ENCODE measurements at places on chromosomes 6 and 20. TPM values are rescaled to one million over a fixed set of nuclear protein-coding genes. Genes with fewer than 3 reads are reported as not detected.

- no peaks in the 10 kb centered on the region for H3K27me3 ChIP-seq
- H3K27ac ChIP-seq, result no peak overlapping the region
- no peak for DNase-seq
Measured at GRCh38 chr20:14148042-14148441, 152.7 kb downstream of the MACROD2 start.

DNA sequence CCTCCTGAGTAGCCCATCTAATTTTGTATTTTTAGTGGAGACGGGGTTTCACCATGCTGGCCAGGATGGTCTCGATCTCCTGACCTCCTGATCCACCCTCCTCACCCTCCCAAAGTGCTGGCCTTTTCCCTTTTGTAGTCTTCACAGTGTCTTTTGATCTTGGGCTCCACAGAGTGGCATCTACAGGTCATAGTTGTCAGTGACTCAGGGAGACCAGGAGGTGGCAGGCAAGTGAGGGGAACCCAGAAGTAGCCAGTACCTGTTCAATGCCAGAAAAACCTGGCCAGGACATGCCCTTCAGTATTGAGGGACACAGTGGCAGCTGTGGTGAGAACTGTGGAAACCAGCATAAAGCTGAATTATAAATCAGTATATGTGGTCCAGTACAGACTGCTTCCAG lies 19.6 kb downstream of the RPP21 start:
- no peaks in the 10 kb centered on the region for H3K4me1 ChIP-seq
- DNase-seq, result no peak
- no peak overlapping the region for H3K27ac ChIP-seq
- H3K27me3 ChIP-seq, result peaks cover 82% of the 10 kb centered on the region
- no peak overlapping the region for H3K4me3 ChIP-seq
- no peaks in the 10 kb centered on the region for H3K36me3 ChIP-seq

GRCh38 chr20:56359212-56360132 lies 698 bp downstream of the FAM210B start:
- H3K27ac ChIP-seq, result no peak overlapping the region
- no peaks in the 10 kb centered on the region for H3K36me3 ChIP-seq
- H3K4me3 ChIP-seq, result peak overlapping the region; percentile 77
- peaks cover 12% of the 10 kb centered on the region for H3K4me1 ChIP-seq

DNA sequence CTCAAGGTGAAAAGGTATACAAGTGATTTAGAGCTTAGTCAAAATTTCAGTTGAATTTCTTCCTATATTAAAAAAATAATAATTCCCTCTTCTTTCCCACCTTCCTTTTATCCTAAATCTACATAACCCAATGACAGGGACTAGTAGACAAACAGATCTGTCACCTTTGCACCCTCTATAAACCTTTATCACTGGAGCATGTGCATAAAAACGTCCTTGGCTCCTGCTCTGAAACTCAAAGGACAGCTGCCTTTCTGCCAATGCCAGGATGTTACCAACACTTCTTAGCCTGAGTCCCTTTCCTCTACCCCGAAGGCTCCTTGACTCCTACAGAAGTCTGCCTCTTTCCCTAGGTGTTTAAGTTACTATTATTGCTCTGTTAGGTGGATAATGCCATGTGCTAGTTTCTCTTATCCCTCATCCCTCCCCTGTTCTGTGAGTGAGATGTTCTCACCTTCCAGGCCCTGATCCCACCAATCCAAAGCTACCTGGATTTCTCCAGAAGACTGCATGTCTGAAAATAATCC lies 4.3 kb downstream of the CLVS2 start:
- H3K27me3 ChIP-seq, result peaks cover 26% of the 10 kb centered on the region
- H3K27ac ChIP-seq, result no peak overlapping the region
- H3K4me1 ChIP-seq, result no peaks in the 10 kb centered on the region
- peaks cover 1% of the 10 kb centered on the region for H3K36me3 ChIP-seq

DNA sequence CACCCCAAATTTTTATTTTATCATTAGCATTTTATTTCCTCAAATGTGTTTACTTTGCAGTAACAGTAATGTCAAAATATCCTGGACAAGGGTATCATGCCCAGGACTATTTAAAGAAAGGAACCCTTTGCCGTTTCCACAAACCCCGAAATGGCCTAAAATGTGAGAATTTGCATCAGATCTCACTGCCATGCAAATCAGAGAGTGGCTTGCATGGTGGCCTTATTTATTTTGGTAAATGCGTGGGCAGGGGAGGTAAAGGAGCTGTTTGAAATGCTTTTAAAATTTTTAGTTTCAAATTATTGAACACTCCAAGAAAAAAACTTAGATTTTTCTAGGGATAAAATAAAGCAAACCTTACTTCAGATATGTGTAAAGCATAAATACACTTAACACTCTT lies 43.8 kb downstream of the ADAT2 start:
- H3K4me3 ChIP-seq, result no peak overlapping the region
- H3K4me1 ChIP-seq, result no peaks in the 10 kb centered on the region
- DNase-seq, result no peak
- no peak overlapping the region for H3K27ac ChIP-seq
- peaks cover 9% of the 10 kb centered on the region for H3K27me3 ChIP-seq

- DNase-seq, result no peak
- no peak overlapping the region for H3K4me3 ChIP-seq
- no peaks in the 10 kb centered on the region for H3K4me1 ChIP-seq
- H3K36me3 ChIP-seq, result no peaks in the 10 kb centered on the region
- peaks cover 26% of the 10 kb centered on the region for H3K27me3 ChIP-seq
- no peak overlapping the region for H3K27ac ChIP-seq
Measured at GRCh38 chr6:136016228-136017225, 165.0 kb downstream of the PDE7B start.

DNA sequence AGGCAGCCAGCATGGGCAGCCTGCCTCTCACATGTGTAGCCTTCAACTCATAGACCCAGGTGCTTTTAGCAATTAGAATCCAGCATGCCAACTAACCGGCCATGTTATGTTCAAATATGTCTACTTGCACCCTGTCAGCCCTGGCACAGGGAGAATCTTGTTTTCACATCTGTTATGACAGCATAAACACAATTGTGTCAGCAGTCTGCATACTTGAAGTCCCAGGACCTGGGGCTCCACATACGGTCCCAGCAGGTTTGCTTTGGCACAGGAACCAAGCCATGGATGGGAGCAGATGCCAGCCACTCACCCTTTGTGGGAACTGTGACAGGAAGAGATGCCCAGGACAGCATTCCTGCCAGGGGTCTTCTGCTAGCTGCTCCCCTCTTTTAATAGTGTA lies 67.2 kb upstream of the SYNDIG1 start:
- no peak for DNase-seq
- peaks cover 8% of the 10 kb centered on the region for H3K27me3 ChIP-seq
- H3K4me3 ChIP-seq, result no peak overlapping the region

DNA sequence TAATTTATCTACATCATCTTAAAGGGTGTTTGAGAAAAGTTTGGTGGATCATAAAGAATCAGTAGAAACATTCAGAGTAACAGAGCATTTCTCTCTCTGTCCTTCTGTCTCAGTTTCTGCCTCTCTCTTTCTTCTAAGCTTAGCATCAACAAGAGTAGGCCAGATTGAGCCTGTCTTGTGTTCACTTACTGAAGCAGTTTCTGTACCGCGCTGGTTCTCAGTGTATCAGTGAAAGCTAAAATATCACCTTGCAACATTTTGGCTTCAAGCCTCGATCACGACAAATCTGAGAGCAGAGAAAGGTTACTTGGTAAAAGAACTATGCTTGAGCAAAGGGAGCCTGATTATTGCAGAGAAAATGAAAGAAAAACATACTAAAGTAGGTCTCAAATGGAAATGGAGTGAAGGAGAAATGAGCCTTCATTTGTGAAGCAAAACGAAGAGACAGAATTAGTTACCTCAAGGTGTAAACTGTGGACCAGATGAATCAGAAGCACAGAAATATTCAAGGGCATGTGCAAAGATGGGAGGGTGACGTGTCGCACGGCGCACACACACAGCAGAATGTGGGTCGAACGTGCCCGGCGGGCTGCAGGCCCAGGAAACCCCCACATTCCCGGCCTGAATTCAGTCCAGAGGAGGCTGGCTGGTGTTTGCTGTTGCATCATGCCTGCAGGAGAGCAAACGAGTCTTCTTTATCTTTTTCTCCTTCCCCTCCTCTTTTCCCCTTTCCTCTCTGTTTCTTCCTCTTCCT lies 509.3 kb downstream of the QKI start:
- no peaks in the 10 kb centered on the region for H3K4me1 ChIP-seq
- no peaks in the 10 kb centered on the region for H3K36me3 ChIP-seq
- peaks cover 2% of the 10 kb centered on the region for H3K27me3 ChIP-seq

GRCh38 chr6:163137398-163137881 lies 277.1 kb upstream of the QKI start:
- no peak overlapping the region for H3K4me3 ChIP-seq
- H3K27me3 ChIP-seq, result no peaks in the 10 kb centered on the region
- no peak for DNase-seq
- H3K27ac ChIP-seq, result no peak overlapping the region
- H3K4me1 ChIP-seq, result no peaks in the 10 kb centered on the region

- no peak overlapping the region for H3K4me3 ChIP-seq
- H3K4me1 ChIP-seq, result no peaks in the 10 kb centered on the region
- peaks cover 59% of the 10 kb centered on the region for H3K36me3 ChIP-seq
- no peak for DNase-seq
Measured at GRCh38 chr20:46375771-46376170, 30.6 kb downstream of the ELMO2 start.

DNA sequence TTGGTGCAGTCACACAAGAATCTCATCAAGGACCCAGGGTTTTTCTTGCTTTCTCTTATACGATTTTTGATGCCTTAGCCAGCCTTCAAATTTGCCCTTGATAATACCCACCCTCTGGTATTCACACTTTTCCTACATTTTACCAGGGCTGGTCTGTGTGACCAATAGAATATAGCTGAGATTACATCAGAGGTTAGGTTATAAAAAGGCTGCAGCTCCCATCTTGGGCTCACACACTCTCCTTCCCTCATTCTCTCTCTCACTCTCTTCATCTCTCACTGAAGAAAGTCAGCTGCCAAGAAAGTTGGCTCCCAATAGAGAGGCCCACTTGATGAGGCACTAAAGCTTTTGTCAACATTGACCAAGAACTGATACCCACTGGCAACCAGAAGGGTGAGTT lies 4.1 kb upstream of the PNPLA1 start:
- peaks cover 14% of the 10 kb centered on the region for H3K27me3 ChIP-seq
- H3K27ac ChIP-seq, result no peak overlapping the region
- no peak for DNase-seq
- no peaks in the 10 kb centered on the region for H3K36me3 ChIP-seq
- no peak overlapping the region for H3K4me3 ChIP-seq
- H3K4me1 ChIP-seq, result no peaks in the 10 kb centered on the region

- H3K27ac ChIP-seq, result no peak overlapping the region
- peaks cover 3% of the 10 kb centered on the region for H3K36me3 ChIP-seq
- no peak for DNase-seq
- no peak overlapping the region for H3K4me3 ChIP-seq
- H3K27me3 ChIP-seq, result peaks cover 2% of the 10 kb centered on the region
- H3K4me1 ChIP-seq, result no peaks in the 10 kb centered on the region
Measured at GRCh38 chr20:63384336-63384735, 23.2 kb upstream of the CHRNA4 start.

- DNase-seq, result no peak
- H3K4me3 ChIP-seq, result peak overlapping the region; percentile 27
- peaks cover 70% of the 10 kb centered on the region for H3K4me1 ChIP-seq
- H3K27ac ChIP-seq, result peak overlapping the region; percentile 80
- no peaks in the 10 kb centered on the region for H3K27me3 ChIP-seq
Measured at GRCh38 chr20:49679634-49680033, 34.0 kb downstream of the B4GALT5 start.

DNA sequence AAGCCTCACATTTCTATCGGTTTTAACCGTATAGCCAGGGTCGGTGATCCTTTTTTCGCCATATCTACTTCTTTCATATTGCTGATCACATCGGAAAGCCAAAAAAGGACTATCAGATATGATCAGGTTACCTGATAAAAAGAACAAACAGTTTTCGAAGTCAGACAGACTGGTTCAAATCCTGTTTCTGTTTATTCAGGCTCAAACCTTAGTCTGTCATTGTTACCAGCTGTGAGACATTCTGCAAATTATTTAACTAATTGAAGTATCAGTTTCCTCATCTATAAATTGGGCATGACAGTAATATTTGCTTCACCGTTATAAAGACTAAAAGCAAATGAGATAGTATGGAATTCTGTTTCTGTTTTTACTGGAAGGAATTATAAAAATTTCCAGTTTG lies 111.3 kb downstream of the TSHZ2 start:
- H3K27me3 ChIP-seq, result peaks cover 6% of the 10 kb centered on the region
- H3K27ac ChIP-seq, result no peak overlapping the region
- peaks cover 4% of the 10 kb centered on the region for H3K4me1 ChIP-seq

- H3K27ac ChIP-seq, result no peak overlapping the region
- H3K4me3 ChIP-seq, result no peak overlapping the region
- H3K4me1 ChIP-seq, result peaks cover 93% of the 10 kb centered on the region
- peaks cover 18% of the 10 kb centered on the region for H3K36me3 ChIP-seq
- no peaks in the 10 kb centered on the region for H3K27me3 ChIP-seq
Measured at GRCh38 chr6:111861431-111861885, 11.8 kb downstream of the FYN start.

DNA sequence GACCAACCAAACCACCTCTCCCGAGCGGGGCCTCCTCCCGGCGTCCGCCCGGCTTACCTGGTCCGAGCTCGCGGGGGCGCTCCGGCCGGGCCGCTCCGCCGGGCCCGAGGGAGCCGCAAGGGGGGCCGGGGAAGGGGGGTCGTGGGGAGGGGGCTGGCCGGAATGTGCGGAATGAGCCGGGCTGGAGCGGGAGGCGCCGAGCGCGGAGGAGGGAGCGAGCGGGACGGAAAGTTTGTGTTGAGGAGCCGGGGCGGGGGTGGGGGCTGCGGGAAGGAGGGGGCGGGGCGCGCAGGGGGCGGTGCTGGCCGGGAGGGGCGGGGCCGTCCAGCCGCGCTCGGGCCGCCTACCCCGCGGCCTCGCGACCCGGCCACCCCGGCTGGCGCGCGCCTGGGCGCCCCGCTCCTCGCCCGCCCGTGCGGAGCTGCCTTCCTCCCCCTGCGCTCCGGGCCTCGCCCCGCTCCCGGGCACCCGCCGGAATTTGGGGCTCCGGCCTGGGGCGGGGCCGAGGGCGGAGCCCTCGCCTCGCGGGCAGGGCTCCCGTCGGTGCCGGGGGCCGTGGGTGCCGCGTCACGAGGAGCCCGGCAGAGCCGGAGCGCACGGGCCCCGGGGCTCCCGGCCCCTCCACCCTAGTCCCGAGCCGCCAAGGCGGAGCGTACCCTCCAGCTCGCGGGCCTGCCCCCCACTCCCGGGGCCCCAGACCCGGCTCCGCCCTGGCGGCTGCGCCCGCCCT lies at the start of gene TEAD3:
TEAD3 (minus strand) TSS at position 239 of the 730 bp plus-strand sequence.
- H3K4me3 ChIP-seq, result peak within 1 kb of the TSS; percentile 55
- peaks cover 42% of the 10 kb centered on the region for H3K27me3 ChIP-seq
- no peak within 1 kb of the TSS for H3K27ac ChIP-seq
- no peaks in the 10 kb centered on the region for H3K36me3 ChIP-seq

- H3K27ac ChIP-seq, result no peak overlapping the region
- no peak overlapping the region for H3K4me3 ChIP-seq
- no peaks in the 10 kb centered on the region for H3K36me3 ChIP-seq
- H3K27me3 ChIP-seq, result peaks cover 18% of the 10 kb centered on the region
- no peaks in the 10 kb centered on the region for H3K4me1 ChIP-seq
Measured at GRCh38 chr6:152942319-152942869, 40.4 kb downstream of the FBXO5 start.

Gene VIP
- not detected for total RNA-seq

Gene SAMD3
- 47.9 TPM for total RNA-seq

Gene TNFRSF6B
- not detected for total RNA-seq

Gene SLC35D3
- total RNA-seq, result not detected

Gene COL21A1
- not detected for total RNA-seq

Gene CALHM4
- not detected for total RNA-seq

Gene WASF1
- 0.47 TPM for total RNA-seq

Gene RPN2
- 148 TPM for total RNA-seq

Gene GNAS-AS1
- total RNA-seq, result 1.8 TPM

Gene MYMX
- not detected for total RNA-seq

Gene DNAH8
- total RNA-seq, result 0.12 TPM

Gene KCNK16
- not detected for total RNA-seq

Gene VEGFA
- total RNA-seq, result 29.0 TPM

Gene GCNT2
- total RNA-seq, result 2.2 TPM

Gene TUBB2B
- total RNA-seq, result not detected

All from activated CD8-positive, alpha-beta memory T cell treated with anti-CD3 and anti-CD28 coated beads, Interleukin-2, amount 10 ng/mL, durations not matched to agents 7 days and 5 days (primary cell).